ENCODE measurements at places on chromosomes 3 and 15. TPM values are rescaled to one million over a fixed set of nuclear protein-coding genes. Genes with fewer than 3 reads are reported as not detected.

The WNT5A gene
- 15.8 TPM for total RNA-seq

The ADAMTS17 gene
- total RNA-seq, result 8.1 TPM

The NOX5 gene
- total RNA-seq, result 1.5 TPM

The GOLGA8M gene
- total RNA-seq, result not detected

The KLF13 gene
- total RNA-seq, result 16.4 TPM

The CCR8 gene
- 0.22 TPM for total RNA-seq

The ANKRD63 gene
- not detected for total RNA-seq

The C2CD4B gene
- 0.95 TPM for total RNA-seq

The CD96 gene
- total RNA-seq, result 2.4 TPM

The TRIM42 gene
- not detected for total RNA-seq

The KBTBD13 gene
- not detected for total RNA-seq

The PROS1 gene
- total RNA-seq, result 5.7 TPM

The ACP3 gene
- total RNA-seq, result 41.9 TPM

The TIMP4 gene
- 8.6 TPM for total RNA-seq

The GOLGA8J gene
- not detected for total RNA-seq

The USF3 gene
- total RNA-seq, result 11.5 TPM

The EMC7 gene
- total RNA-seq, result 18.9 TPM

The ZDHHC19 gene
- not detected for total RNA-seq

The ETV5 gene
- 6.7 TPM for total RNA-seq

The CFAP161 gene
- total RNA-seq, result 0.38 TPM

The FEZF2 gene
- total RNA-seq, result not detected

The THRB gene
- 11.3 TPM for total RNA-seq

The AHSG gene
- total RNA-seq, result not detected

The IL17RC gene
- 38.0 TPM for total RNA-seq

The SPINT1 gene
- total RNA-seq, result 250 TPM

The SYNPR gene
- not detected for total RNA-seq

The CX3CR1 gene
- 0.57 TPM for total RNA-seq

The KCNMB2 gene
- total RNA-seq, result not detected

The SLC2A2 gene
- not detected for total RNA-seq

The TMC3 gene
- total RNA-seq, result not detected

The SLC28A1 gene
- total RNA-seq, result not detected

The THBS1 gene
- 86.2 TPM for total RNA-seq

The NMNAT3 gene
- 11.6 TPM for total RNA-seq

The SSUH2 gene
- total RNA-seq, result 0.13 TPM

The RAD51 gene
- total RNA-seq, result 2.1 TPM

The LMAN1L gene
- total RNA-seq, result 0.18 TPM

The INSYN1 gene
- 20.9 TPM for total RNA-seq

The PARL gene
- total RNA-seq, result 45.0 TPM

The MST1R gene
- total RNA-seq, result 26.5 TPM

The FBXL22 gene
- total RNA-seq, result 6.5 TPM

The PARP14 gene
- 14.8 TPM for total RNA-seq

The CCDC33 gene
- not detected for total RNA-seq

The MME gene
- 4.4 TPM for total RNA-seq

The ACKR4 gene
- total RNA-seq, result 0.31 TPM

The DNAJA4 gene
- total RNA-seq, result 24.0 TPM

The C3orf20 gene
- total RNA-seq, result not detected

The NKIRAS1 gene
- 5.9 TPM for total RNA-seq

The ZBBX gene
- not detected for total RNA-seq
